T-helper 22 cell (primary cell): ENCODE measurements at places on chromosomes 1 and 21.

DNA sequence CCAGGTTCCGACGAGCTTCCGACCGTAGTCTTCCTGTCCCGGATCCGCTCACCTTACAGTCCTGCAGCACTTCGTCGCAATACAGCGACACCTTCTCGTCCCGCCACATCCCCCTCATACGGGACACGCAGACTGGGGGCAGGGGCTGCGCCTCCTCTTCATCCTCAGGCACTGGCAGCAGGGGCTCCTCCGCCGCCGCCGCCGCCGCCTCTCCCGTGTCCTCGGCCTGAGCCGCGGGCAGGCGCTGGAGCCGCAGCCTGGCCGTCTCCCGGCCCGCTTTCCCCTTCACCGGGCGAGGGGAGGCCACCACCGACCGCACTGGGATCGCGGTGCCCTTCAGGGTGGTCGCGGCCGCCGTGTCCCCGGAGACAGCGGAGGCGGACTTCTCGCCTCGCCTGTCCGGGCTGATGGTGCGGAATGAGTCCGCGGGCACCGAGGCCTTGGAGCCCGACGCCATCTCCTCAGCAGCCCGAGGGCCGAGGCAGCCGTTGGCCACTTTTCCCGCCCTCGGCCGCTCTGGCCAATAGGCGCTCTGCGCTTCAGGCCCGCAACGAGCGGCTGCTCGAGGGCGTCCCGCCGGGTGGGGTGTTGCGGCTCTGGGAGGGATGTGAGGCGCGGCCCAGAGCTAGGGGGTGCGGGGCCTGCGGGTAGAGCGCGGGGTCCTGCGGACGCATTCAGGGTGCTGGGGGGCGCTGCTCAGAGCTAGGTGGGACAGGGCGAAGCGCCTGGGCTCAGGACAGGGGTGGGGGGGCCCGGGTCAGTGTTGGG lies at the start of gene SHCBP1L:
Gene SHCBP1L (minus strand): TSS at position 490 of the 768 bp plus-strand sequence. CDS start 33 bp downstream, at position 457.
- no peak for DNase-seq

DNA sequence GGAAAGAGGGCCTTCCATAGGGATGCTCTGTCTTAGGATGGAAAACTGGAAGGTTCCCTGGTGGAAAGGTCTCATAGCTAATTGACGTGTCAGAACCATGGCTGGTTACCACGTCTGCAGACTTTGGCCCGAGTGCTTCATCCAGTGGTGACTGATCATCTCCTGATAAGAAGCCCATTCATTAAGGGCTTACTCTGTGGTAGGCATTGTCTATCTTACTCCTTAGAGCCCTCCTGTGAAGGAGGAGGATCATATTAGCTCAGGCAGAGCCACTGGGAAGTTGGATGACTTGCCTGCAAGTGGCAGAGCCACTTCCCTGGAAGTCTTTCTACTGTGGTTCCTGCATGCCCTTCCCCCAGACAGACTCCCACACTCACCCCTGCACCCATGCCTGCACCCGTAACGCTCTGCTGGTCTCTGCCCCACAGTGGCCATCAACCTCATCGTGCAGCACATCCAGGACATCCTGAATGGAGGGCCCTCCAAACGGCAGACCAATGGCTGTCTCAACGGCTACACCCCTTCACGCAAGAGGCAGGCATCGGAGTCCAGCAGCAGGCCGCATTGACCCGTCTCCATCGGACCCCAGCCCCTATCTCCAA lies 79.9 kb downstream of the UCK2 start:
- no peak for DNase-seq

- no peak for DNase-seq
Measured at GRCh38 chr1:244960904-244961303, 96.6 kb upstream of the HNRNPU start.

DNA sequence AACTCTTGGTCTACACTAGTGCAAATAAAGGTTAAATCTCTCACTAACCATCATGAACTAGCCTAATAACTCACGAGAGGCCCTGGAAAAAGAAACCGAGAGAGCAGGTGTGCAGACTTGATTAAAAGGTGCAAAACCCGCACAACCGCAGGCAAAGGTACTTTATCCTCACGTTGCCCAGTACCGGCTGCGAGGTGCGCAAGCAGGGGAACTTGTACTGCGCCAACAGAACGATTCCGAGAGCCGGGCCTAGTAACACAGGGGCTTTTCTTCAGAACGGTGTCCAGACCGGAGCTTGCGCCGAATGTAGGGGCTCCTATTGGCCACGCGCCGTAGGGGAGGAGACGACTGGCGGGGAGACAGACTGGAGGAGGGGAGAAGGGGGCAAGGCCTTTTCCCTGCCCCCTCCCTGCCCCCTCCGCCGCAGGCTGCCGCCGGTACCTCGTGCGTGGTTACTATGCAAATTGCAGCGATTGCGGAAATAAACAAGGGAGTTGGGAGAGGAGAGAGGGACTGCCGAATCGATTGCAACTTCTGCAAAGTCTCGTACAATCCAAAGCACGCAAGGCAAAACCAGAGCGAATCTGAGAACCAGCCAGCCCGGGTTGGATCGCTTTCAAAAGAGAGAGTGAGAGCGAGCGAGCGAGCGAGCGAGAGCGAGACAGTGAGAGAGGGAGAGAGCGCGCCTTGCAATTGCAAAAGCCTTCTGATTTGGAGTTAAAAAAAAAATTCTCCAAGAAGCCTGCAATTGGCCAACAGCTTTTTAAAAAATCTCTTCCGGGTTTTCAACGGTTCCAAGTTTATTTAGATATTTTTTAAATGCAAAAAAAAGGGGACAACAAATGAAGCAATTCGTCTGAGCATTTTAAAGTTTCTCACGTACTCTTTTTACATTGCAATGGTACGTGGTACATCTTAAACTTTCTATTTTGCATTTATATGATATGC lies 5.4 kb upstream of the NFIA start:
- DNase-seq = peak; percentile 78

DNA sequence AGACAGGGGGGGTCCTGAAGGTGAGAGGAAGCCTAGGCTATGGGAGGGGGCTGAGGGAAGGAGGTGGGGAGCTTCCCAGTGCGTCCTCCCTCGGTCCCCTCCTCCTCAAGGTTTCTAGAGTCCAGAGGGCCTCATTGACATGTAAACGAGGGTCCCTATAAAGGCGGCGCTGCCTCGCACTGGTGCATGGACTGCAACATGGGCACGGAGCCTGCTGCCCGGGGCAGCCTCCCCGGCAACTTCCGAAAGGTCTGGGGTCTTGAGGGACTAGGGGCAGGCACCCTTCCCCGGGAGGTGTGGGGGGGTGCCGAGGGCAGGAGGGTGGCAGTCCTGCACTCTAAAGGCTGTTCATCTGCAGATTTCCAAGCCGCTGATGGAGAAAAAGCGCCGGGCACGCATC lies at the start of gene HES3:
Gene HES3 (plus strand): TSS at position 187 of the 400 bp plus-strand sequence. CDS start 187 bp downstream, at position 374.
- DNase-seq = no peak

- DNase-seq = no peak
Measured at GRCh38 chr1:115084902-115085511, 4.3 kb downstream of the TSPAN2 start.

DNA sequence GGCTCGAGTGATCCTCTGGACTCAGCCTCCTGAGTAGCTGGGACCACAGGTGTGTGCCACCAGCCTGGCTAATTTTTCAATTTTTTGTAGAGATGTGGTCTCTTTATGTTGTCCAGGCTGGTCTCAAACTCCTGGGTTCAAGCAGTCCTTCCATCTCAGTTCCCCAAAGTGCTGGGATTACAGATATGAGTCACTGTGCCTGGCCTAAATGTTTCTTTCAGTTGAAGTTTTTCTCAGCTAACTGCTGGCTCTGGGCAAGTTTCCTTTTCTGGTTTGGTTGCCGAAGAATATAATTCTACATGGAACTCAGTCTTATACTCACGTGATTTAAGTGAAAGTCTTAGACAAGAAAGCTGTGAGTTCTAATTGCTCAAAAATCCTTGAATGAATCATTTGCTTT lies 57.0 kb downstream of the SASS6 start:
- DNase-seq = no peak

GRCh38 chr1:108847494-108847893 lies 9.4 kb downstream of the AKNAD1 start:
- DNase-seq = no peak
